ENCODE measurements at places on chromosomes 7 and 10.

GRCh38 chr7:134697205-134697886 lies 50.7 kb downstream of the BPGM start:
- ATAC-seq, result no peak

DNA sequence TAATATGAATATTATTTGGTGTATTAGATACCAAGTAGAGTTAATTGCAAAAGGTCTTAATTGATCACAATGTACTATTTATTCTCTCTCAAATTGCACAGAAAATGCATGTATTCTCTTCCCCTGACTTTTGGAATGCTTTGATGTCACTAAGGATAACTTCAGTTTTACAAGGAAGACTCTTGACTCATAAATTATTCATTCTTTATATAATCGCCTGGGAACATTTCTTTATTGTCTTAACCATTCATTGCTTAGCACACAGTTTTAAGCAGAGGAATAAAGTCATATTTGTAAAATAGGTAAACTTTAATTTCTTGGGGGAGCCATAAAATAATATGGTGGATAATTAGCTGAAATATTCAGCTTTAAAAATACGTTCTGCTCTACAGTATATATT lies 306.0 kb upstream of the TMEM229A start:
- ATAC-seq, result no peak

GRCh38 chr10:71623098-71623985 lies 96.2 kb downstream of the C10orf105 start:
- ATAC-seq, result peak; percentile 81

- no peak for ATAC-seq
These were observed 229.2 kb downstream of the TCF7L2 start for GRCh38 chr10:113179265-113179664.

- ATAC-seq, result no peak
These were observed 9.9 kb upstream of the SPAG6 start for GRCh38 chr10:22335173-22335933.

Data from SK-N-SH treated with all-trans-retinoic acid at 6 μM for 48 hours (cell line).